CD4-positive, alpha-beta T cell treated with Interleukin-6 at 100 ng/mL for 8 hours (primary cell): ENCODE measurements at places on chromosomes 11 and 22.

DNA sequence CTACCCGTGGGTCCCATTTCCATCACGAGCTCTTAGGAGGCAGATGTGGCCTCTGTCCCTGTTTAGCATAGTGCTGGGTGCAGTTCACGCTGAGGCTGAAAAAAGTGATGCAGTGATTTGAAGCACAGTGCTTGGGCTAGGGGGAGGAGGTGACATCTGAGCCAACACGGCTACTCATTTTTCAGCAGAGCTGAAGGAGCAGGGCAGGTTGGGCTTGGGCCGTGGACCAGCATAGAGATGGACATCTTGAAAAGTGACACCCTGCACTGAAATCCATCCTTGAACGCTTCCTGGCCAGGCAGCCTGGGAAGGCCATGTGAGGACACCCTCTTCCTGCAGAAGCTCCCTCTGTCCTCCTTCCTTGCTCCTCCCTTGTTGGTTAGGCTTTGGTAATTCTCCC lies 66.4 kb downstream of the ADAMTS15 start:
- no peak for DNase-seq

GRCh38 chr22:48943567-48944432 lies 883.9 kb downstream of the BRD1 start:
- no peak for DNase-seq

GRCh38 chr11:110513846-110514437 lies 84.2 kb downstream of the FDX1 start:
- DNase-seq: no peak

DNA sequence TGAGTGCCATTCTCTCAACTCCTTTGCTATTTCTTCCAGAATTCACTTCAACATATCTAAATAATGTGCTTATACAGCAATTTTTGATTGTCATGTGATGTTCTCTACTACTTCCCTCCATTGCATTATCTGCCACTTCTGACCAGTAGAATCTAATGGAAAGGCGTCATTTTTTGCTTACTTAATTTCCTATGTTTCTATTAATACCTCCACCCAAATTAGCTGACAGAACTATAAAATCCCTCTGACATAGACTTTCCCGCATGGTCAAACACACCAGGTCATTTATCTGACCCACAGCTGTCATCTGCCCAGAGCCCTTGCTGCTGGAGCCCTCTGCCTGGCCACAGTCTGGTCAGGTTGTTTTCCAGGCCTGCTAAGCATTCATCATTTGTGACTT lies 258.6 kb upstream of the NARS2 start:
- DNase-seq: no peak

- no peak for DNase-seq
Observed at GRCh38 chr11:706957-707816, 1.2 kb downstream of the EPS8L2 start.

DNA sequence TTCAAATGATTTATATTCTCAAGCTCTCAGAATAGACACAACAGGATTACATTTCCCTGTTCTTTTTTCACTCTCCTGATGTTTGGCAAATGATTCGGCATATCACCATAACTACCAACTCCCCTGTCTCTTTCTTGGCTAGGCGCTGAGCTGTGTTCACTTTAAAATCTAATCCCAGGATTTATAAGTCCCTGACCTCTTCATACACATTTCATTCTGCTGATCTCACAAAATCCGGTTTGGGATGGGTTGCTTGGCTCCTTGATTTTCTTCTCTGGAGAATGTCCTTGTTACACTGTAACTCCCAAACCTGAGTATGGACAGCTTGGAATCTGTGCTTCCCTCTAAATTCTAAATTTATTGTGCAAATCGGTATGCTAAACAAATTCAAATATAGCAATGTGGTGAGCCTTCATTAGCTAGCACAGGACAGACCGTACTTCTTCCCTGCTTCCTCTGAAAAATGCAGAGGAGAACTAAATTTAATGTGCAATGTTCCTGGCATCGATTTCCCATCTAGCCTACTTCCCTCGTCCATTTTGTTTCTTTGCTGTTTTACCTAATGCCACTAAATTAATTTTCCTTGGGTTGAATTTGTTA lies 858.5 kb upstream of the FAT3 start:
- DNase-seq: no peak

GRCh38 chr22:27637604-27638003 lies 164.0 kb downstream of the MN1 start:
- DNase-seq: no peak

DNA sequence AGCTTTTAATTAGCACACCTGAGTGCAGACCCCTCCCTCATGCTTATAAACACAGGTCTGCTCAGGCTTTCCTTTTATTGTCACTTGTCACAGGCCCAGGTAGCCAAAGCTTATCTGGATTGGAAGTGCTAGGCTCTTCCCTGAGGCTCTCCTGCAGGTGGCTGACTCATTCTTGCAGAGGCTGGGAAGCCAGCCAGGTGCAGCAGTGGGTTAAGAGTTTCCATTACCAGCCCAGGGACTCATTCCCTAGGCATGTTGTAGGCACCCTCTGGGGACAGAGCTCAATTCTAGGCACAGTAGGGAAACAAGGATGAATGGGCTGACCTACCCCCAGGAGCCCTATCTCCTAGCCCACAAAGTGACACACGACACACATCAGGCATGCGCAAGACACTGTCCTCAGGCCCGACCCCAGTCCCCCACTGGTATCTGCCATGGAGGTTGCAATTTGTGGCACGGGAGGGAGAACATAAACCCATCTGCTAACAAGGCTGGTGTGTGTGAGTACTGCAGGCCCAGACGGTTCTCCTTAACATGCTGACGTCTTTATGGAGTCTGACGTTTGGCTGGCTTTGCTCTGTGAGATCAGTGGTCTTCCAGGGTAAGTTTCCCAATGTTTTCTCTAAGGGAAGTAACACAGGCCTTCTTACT lies 94.2 kb downstream of the ABTB2 start:
- DNase-seq: no peak

DNA sequence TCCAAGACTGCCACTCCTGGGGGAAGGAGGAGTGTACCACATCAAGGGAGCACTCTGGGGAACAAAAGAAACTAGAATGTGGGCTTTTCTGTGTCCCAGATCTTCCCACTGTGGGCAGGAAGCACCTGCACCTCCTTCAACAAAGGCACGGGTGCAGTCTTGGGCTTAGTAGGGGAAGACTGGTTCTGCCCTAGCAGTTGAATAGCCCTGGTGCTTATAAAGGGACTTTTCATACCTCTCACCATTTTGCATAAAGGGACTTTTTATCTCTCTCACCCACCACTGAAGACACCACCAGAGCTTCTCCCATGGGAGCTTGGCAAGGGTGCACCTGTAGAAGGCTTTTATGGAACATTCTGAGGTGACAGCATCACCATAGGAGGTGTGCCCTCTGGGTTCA lies 65.8 kb upstream of the MS4A8 start:
- no peak for DNase-seq

GRCh38 chr11:35902961-35903360 lies 40.9 kb upstream of the LDLRAD3 start:
- DNase-seq: no peak

DNA sequence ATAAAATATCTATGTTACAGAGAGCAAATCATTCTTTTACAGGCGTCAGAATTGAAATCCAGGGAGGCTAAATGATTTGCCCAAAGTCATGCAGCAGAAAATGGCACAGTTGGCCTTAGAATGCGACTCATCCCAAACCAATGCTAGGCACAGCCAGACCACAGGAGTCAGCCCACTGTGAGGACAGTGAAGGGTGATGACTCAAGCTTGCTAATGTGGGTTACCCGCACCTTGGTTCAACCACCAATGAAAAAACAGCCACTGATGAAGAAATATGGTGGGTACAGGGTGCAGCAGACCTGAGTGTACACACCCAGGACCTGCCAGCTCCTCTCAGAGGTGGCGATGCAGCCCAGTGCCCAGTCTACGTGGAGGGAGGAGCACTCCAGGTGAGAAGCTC lies 89.7 kb downstream of the ZC3H12C start:
- no peak for DNase-seq

- DNase-seq: no peak
Observed at GRCh38 chr22:37588546-37589215, 8.8 kb upstream of the LGALS2 start.

DNA sequence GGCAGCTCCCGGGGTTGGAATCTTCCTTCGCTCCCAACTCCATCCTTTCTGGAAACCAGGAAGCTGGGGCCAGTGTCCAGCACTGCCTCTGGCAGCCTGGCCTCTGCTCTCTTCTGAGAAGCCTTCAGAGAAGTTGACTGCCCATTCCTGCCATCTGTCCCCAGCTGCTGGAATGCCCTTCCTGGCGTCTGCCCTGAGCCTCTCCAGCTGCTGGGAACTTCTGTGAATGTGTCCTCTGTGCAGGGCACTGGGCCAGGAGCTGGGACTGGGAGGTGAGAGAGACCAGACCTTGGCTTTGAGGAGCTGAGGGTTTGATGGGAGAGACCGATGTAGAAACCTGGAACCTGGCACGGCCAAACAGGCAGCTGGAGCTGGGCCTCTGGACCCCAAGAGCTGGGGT lies 5.9 kb upstream of the SOX10 start:
- DNase-seq: no peak

DNA sequence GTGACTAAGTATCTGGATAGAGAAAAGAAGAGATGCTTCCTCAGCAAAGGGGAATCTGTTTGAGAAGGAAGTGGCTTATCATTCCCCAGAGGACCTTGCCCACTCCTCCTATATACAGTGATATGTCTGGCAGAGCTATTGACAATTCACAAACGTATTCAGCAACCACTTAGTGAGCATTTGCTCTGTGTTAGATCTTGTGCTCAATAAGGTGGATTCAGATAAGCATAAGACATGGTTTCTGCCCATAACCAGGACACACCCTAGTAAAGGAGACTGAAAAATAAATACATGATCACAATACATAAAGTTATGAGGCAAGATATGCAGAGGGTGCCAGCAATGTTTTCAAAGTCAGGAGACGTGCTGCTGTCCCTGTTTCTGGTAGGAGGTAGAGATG lies 1.4 kb downstream of the TMEM9B start:
- no peak for DNase-seq

- no peak for DNase-seq
Observed at GRCh38 chr11:27696115-27696514, 4.1 kb downstream of the BDNF start.

DNA sequence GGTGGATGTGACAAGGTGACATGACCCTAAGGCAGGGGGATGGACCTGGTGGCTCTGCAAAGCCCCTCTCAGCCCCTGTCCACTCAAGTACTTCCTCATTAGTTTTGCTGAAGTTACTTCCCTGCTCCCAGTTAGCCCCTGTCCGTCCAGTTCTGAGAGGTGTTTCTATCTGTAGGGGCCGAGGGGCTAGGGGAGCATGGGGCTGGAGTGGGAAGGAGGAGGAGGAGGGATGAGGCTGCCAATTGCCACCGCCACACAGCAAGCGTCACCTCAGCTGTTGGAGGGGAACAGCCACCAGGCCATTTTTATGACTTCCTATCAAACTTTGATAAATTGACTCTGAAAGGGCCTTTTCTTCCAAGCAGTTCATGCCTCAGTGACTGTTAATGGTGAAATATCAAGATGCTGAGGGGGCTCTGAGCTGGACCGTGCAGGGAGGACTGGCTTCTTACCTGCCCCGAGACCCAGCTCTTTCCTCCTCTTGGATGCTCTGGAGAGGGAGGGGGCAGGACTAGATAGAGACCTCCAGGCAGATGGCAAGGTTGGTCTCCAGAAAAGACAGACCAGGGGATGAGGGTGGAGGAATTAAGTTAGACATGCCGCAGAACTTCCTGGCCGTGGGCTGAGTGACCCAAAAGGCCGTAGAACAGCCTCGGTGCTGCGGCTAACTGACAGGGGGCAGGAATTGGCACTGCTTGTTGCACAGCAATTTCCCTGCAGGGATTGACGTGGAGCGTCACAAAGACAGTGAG lies 137.0 kb downstream of the ST3GAL4 start:
- no peak for DNase-seq

- no peak for DNase-seq
Observed at GRCh38 chr22:46068593-46069491, 81.5 kb upstream of the PPARA start.

DNA sequence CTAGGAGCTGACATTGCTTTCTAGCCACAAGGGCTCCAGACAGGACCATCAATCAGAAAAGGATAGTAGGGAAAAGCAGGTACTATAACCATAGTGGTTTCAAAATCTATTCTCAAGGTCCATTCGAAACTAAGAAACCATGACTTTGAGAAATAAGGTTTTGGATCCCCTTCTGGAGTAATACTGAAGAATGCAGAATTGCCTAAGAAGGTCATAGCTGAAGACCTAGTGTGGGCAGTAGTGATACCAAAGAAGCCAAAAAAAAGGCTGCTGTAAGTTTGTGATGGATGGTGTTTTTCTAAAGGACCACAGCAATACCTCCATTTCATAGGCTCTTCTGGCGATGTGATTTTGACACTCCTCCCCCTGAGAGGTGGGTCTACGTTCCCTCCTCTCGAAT lies 163.1 kb downstream of the MAML2 start:
- DNase-seq: no peak

DNA sequence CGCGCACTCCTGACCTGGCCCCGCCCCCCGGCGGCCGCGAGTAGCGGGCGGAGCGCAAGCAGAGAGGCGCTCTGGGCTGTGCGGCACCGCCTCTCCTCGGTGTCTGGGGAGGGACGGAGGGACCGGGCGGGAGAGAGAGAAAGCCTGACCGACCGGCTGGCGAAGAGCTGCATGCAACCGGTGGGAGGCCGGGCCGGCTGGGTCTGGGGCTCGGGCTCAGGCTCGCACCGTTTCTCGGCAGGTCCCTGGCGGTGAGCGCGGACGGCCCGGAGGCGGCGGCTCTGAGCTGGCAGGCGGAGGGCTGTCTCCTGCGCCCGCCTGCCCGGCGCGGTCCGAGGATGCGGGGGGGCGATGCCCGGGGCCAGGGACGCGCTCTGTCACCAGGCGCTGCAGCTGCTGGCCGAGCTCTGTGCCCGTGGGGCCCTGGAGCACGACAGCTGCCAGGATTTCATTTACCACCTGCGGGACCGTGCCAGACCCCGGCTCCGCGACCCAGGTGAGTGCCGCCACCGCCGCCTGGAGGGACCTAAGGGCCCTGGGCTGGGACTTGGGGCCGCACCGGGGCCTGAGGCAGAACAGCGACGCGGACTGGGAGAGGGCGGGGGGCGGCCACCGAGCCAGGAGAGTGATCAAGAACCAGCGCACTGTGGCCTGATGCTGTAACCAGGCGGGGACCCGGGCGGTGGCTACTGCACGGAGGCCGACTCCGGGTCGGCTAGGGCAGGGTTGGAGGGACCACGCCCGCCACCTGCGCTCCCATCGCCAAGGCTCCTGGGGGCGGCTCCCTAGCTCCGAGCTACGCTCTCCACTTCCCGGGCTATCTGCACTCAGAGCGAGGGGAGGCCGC lies at the start of gene SYT9:
Gene SYT9 (plus strand): TSS at position 69 of the 847 bp plus-strand sequence. CDS start 283 bp downstream, at position 352.
- DNase-seq: no peak

- no peak for DNase-seq
Observed at GRCh38 chr11:637593-638521, 788 bp downstream of the DRD4 start.

DNA sequence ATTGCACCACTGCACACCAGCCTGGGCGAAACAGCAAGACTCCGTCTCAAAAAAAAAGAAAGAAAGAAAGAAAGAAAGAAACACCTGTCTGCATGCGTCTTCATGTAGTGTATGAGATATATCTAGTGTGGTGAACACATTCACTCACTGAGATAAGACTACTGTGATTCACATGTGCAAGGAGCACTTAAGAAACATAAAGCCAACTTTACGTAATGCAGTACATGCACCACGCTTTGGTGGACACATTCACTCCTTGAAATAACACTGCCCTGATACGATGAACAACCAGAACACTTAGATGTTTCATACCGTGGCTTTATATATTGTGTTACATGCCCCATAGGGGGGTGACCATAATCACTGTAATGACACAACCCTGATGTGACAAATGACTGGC lies 96.0 kb downstream of the MICAL3 start:
- DNase-seq: no peak
